ENCODE measurements at places on chromosomes 6 and 20. TPM values are rescaled to one million over a fixed set of nuclear protein-coding genes. Genes with fewer than 3 reads are reported as not detected.

- DNase-seq = no peak
Measured at GRCh38 chr6:14759976-14760672, 485.7 kb upstream of the JARID2 start.

GRCh38 chr6:14278446-14278845, 160.9 kb downstream of the CD83 start:
- no peak for DNase-seq

DNA sequence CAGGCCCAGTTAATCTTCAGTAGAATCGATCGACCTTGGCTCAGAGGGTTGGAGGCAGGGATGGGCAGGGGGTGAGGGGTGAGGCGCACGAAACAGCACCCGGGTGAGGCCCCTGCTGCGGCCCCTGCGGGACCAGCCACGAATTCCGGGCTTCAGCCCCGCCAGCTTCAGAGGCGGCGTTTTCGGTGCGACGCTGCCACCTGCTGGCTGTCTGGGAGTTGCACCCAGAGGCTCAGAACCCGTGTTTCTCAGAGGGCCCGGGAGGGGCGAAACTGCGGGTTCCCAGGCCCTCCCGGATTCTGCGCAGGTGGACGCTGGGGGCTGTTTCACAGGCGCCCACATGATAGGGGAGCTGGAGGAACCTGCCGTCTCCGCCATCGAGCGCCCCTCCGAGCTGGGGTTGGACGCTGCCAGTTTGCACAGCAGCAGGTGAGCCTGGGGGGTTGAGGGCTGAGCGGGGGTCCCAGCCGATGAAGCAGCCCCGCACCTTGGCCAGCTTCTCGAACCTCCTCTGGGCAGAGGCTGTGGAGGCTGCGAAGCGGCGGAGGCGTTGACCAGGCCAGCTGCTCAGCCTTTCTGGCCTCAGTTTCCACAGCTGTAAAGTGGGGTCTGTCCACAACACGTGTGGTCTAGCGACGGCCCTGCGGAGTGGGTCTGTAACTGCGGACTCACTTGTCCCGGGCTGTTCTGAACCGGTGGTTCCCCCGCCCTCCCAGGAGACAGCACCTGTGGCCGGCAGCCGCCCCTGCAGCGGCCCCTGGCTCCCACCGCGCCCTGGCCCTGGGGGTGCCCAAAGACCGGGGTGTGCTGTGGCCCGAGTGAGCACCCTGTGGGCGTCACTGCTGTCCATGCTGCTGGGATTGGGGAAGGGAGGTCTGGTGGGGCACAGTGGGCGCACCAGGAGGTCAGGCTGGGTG, 2.5 kb upstream of the BHLHE23 start:
- peak; percentile 73 for DNase-seq

DNA sequence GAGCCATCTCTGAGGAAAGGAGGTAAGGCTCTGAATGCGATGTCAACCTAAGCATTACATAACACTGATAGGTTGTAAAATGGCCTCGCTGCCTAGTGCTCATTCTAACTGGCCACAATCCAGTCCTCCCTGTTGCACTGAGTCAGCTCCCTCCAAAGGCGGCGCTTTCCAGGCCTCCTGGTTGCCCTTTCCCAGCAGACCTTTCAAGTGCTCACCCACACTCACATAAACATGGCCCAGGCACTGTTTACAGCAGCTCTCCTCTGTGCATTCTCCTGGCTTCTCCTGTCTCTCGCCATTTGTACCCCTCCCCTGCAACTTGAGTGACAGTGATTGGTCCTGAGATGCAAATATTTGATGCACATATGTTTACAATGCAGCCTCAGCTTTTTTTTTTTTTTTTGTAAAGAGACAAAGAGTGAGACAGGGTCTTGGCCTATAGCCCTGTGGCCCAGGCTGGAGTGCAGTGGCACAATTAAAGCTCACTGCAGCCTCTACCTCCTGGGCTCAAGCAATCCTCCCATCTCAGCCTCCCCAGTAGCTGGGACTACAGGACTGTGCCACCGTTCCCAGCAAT, 36.8 kb upstream of the PRND start:
- no peak for DNase-seq

DNA sequence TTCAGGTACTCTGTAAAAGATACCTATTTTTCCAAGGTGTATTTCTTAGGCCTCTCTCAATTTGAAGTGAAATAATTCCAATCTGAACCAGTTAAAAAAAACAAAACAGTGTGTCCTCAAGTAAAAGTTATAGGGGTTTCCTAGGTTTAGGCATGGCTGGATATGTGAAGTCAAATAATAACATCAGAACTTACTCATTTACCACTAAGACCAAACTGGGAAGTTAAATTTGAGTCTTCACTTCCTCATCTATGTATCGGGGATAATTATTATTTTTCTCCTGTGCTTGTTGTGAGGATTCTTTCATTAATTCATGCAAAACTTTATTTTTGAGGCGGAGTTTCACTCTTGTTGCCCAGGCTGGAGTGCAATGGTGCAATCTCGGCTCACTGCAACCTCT, 86.2 kb upstream of the PTPRK start:
- DNase-seq = no peak

- no peak for DNase-seq
Measured at GRCh38 chr6:79694623-79695343, 63.7 kb downstream of the SH3BGRL2 start.

- DNase-seq = no peak
Measured at GRCh38 chr6:133101790-133102189, 139.4 kb upstream of the EYA4 start.

GRCh38 chr20:8019998-8020247, 362 bp upstream of the TMX4 start:
- DNase-seq = no peak

GRCh38 chr20:21719592-21720214, 14.2 kb downstream of the PAX1 start:
- DNase-seq = no peak

DNA sequence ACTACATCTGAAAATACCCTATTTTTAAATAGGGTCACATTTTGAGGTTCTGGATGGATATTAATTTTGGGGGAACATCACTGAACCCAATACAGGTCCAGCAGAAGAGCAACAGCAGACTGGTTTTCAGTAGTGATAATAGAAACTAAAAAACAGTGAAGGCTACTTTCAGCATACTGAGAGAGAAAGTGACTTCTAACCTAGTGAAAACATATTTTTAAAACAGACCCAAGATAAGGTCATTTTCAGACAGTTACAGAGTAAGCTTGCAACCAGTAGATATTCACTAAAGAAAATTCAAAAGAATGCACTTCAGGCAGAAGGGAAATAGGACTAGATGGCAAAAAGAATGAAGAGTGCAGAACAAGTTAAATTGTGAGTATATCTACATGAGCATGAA, 42.0 kb upstream of the TMEM244 start:
- no peak for DNase-seq

DNA sequence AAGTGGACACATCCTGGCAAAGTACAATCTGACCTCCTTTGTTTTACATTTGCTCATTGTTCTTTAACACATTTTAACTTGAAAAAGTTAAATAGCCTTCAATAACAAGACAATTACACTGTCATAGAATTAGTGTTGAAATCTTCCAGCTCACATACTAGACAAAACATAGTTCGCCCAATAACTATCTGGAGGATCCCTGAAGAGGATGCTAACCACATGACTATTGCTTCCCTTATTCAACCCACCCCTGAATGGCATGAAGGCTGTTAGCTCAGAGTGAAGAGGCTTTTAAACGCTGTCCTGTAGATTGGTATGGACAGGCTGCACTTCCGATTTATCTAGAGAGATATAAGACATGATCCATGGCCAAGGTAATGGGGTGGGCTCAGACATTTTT, 15.0 kb upstream of the DSE start:
- no peak for DNase-seq

DNA sequence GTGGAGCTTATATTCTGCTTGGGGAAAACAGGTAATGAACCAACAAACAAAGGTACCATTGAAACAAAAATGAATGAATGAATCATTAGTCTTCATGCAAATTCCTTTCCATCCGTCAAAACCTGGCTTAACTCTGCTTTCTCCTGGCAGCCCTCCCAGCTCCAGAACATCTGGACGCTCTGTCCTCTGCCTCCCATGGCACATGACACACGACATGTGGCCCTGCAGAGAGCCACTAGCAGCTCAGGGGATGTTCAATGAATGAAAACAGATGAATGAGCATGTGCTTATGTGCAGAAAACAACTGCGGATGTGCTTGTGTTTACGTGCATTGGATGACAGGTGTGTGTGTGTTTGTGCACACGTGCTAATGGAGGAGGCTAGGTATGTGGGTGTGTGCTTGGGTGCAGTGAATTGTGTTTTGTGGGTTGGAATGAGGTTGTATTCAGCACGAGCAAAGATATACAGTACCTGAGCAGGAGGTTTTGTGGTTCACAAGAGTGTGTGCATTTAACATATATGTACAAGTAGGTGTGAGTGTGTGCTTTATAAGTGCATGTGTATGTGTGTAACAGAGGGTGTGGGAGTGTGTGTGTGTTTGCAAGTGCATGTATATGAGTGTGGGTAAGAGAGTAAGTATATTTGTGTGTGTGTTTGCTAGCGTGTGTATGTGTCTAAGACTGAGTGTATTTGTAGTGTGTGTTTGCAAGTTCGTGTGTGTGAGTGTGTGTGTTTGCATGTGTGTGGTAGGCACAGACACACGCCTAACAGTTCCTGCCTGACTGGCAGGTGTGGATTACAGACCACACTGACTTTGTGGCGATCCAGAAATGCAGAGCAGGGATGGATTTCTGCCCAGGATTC, 374.1 kb upstream of the SULF2 start:
- no peak for DNase-seq

DNA sequence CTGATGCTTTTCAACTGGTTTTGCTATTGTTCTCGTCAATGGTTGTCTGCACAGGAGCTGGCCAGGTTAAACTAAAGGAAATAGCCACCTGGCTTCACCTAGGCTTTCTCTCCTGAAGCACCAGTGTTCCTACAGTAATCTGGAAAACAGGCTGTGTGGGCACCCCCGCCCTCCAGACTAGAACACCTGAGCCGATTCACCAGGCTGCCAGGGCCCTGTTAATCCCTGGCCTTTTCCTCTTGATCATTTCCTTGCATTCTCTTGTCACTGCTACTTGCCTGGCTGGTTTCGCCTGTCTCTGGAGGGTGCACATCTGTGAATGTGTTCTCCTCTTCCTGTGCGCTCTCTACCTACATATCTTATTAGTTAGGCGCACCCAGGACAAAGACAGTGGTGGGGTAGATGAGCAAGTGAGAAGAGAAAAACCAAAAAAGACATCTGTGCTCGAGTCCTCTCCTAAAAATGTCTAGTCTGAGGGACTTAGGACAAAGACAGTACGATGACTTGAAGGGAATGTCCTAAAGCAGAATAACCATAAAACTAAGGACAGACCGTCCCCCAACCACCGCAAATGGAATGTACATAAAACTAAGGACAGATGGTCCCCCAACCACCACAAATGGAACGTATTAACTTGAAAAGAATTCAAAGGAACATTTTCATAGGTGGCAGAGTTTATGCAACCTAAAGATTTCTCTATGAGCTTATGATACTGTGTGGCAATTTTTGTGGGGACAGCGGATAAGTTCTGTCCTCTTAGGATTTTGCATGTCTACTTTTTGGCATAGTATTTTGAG, 45.9 kb upstream of the EMILIN3 start:
- DNase-seq = no peak

The PPT2 gene
- 23.4 TPM for total RNA-seq

The VIP gene
- 0.55 TPM for total RNA-seq

The AVP gene
- total RNA-seq = 0.38 TPM

The C20orf144 gene
- total RNA-seq = not detected

The CBFA2T2 gene
- 10.7 TPM for total RNA-seq

Data from left ventricle myocardium inferior (tissue), 1 donor.